ENCODE measurements at places on chromosomes 4 and X. TPM values are rescaled to one million over a fixed set of nuclear protein-coding genes. Genes with fewer than 3 reads are reported as not detected.

GRCh38 chr4:14023036-14023435, 395.5 kb upstream of the BOD1L1 start:
- no peak for DNase-seq

The NPY2R gene
- total RNA-seq: 0.04 TPM

The DCAF16 gene
- 31.1 TPM for total RNA-seq

GRCh38 chr4:151990201-151990600, 229.4 kb upstream of the GATB start:
- no peak for DNase-seq

- DNase-seq: no peak
These were observed 144.4 kb downstream of the GLRA2 start for GRCh38 chrX:14673764-14674163.

DNA sequence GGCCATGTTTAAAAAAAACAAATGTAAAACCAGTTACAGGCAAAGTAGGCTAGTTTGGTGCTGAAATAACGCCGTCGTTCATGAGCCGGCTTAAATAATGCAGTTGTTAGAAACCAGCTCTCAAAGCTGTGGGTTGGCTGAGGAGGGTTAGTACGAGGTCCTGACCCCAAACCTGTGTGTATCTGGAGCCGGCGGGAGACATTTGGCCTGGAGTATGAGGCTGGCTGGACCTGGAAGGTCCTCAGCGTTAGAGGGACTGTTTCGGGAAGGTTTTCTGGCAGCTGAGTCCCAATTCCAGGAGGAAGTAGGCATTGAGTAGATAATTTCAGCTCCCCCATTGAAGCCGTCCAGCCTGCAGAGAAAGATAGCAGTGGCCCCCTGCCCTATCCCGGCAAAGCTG, 73.4 kb upstream of the PPP2R3B start:
- no peak for DNase-seq

The PPP1R2C gene
- total RNA-seq: not detected

The F8A2 gene
- total RNA-seq: not detected

GRCh38 chr4:76198411-76199237, 15.0 kb downstream of the SCARB2 start:
- no peak for DNase-seq

- no peak for DNase-seq
These were observed 11.3 kb downstream of the SCD5 start for GRCh38 chr4:82787342-82787741.

- no peak for DNase-seq
These were observed 4.3 kb downstream of the IL15 start for GRCh38 chr4:141640696-141641095.

DNA sequence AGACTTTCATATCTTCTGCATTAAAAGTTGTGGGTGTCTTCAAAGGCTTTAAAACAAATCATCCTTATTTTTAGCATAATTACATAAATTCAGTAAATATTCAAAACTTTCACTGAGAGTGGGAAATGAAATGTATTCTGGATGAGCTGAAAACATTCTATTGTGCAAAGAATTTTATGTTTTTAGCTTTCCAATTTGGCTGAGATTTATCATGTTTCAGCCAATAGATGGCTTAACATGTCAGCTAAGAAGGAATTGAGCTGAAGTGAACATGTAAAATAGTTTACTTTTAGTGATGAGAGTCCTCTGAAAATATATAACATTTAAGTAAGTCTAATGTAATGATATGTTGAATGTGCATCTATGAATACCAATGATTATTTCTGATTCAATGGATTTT, 213.5 kb upstream of the GIMD1 start:
- DNase-seq: no peak

The FAM53A gene
- total RNA-seq: 7.4 TPM

The CHST7 gene
- 47.2 TPM for total RNA-seq

The FAM3A gene
- total RNA-seq: 31.6 TPM

GRCh38 chr4:19002170-19002569, 980.6 kb upstream of the LCORL start:
- no peak for DNase-seq

GRCh38 chr4:152996111-152996571, 60.0 kb downstream of the FHDC1 start:
- DNase-seq: peak; percentile 60

The SLITRK2 gene
- total RNA-seq: 0.37 TPM

The HMGN5 gene
- total RNA-seq: 1.7 TPM

GRCh38 chrX:23840674-23841073, 57.7 kb downstream of the SAT1 start:
- DNase-seq: no peak

GRCh38 chr4:153579410-153579809, 104.7 kb upstream of the TLR2 start:
- no peak for DNase-seq

The SMIM10L2A gene
- 7.0 TPM for total RNA-seq

DNA sequence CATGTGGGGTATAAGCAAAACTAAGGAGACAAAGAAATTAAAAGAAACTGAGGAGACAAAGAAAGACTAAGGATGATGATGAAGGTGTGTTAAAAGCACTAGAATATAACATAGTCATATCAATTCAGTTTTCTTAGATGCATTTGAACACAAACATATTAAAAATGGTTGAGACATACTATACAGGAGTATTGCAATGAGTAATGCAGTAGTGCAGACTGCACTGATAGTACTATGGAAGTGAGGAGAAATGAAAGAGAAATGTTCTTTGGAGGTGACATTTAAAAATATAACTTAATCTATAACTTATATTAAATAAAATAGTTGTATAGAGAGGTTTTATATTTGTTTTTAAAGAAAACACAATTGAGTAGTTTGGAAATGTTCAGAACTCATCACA, 279.2 kb downstream of the CAMK2D start:
- DNase-seq: no peak

GRCh38 chrX:127030016-127030748, 210.7 kb downstream of the PRR32 start:
- DNase-seq: no peak
